ENCODE measurements at places on chromosomes 7 and 10.
A peak's percentile ranks its signal among the peaks of the same experiment; 100 is the strongest.

DNA sequence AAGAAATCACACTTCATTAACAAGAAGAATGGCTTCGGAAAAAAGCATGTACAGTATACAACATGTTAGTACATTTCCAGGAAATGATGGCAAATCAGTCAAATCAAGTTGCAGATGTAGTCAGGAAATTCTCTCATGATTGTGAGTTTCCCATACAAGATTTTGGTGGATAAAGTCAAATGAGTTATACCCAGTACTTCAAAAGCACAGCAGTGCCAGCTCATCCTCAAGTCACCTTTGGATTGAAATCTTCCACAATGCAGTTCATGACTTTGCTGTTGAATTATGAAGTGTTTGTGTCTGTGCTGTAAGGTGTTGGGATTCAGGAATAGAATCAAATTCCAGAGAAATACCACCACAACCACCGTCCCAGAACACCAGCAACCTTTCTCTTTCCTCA is 301.3 kb upstream of the BMPER start:
- no peak for DNase-seq

- no peak for DNase-seq
These were observed 164.8 kb downstream of the C7orf25 start for GRCh38 chr7:42747044-42747443.

DNA sequence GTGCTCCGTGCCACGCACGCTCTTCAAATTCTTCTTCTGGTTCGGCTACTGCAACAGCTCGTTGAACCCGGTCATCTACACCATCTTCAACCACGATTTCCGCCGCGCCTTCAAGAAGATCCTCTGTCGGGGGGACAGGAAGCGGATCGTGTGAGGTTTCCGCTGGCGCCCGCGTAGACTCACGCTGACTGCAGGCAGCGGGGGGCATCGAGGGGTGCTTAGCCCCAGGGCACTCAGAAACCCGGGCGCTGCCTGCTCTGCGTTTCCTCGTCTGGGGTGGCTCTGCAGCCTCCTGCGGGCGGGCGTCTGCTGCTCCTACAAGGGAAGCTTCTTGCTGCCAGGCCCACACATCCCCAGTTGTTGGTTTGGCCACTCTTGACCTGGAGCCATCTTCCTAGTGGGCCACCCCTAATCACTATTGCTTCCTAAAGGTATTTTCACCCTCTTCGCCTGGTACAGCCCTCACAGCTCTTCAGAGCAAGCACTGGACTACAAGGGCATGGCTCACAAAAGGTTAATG is 2.5 kb downstream of the ADRA2A start:
- DNase-seq = no peak

DNA sequence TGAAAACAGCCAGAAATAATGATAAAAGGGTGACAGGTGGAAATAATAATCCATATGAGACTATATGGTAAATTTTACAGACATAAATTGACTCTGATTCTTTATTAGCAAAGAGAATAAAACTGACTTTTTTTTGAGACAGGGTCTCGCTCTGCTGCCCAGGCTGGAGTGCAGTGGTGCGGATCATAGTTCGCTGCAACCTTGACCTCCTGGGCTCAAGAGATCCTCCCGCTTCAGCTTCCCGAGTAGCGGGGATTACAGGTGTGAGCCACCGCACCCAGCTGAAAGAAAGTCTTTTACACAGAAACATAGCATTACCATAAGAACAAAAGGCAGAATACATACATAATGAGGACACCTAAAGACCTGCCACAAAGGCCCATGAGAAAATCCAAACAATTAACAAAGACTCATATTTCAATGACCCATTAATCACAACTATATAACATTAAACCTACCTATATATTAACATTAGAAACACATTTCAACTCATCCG is 51.5 kb upstream of the DIP2C start:
- DNase-seq = no peak

DNA sequence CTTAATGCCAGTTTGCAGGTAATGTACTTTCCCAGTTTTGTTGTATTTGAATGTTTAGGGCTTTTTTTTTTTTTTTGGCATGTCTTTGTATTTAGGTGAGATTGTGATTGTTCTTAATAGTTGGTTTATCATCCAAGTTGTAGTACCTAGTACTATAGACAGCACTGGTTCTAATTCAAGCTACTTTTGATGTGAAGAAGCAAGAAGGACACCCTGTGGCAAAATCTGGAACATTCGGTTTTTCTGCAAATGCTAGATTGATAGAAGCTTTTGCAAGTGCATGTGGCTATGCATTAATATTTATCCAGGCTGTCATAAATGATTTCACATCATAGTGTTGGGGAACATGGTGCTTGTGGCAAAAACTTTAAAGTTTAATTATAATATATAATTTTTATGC is 248.9 kb downstream of the FOXP2 start:
- DNase-seq = no peak

DNA sequence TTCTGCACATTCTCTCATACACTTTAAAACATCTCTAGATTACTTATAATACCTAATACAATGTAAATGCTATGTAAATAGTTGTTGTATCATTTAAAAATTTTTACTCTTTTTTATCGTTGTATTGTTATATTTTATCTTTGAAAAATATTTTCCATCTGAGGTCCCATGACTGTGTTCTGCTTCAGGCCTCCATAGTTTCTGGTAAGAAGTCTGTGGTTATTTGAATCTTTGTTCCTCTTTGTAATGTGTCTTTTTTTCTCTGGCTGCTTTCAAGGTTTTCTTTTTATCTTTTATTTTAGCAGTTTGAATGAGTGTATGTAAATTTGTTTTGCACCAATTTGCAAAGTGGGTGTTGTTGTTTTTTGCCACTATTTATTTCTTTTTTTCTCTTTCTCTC is 263.1 kb downstream of the RPS24 start:
- no peak for DNase-seq

GRCh38 chr10:96618653-96619052 is 31.8 kb upstream of the TM9SF3 start:
- DNase-seq = no peak

DNA sequence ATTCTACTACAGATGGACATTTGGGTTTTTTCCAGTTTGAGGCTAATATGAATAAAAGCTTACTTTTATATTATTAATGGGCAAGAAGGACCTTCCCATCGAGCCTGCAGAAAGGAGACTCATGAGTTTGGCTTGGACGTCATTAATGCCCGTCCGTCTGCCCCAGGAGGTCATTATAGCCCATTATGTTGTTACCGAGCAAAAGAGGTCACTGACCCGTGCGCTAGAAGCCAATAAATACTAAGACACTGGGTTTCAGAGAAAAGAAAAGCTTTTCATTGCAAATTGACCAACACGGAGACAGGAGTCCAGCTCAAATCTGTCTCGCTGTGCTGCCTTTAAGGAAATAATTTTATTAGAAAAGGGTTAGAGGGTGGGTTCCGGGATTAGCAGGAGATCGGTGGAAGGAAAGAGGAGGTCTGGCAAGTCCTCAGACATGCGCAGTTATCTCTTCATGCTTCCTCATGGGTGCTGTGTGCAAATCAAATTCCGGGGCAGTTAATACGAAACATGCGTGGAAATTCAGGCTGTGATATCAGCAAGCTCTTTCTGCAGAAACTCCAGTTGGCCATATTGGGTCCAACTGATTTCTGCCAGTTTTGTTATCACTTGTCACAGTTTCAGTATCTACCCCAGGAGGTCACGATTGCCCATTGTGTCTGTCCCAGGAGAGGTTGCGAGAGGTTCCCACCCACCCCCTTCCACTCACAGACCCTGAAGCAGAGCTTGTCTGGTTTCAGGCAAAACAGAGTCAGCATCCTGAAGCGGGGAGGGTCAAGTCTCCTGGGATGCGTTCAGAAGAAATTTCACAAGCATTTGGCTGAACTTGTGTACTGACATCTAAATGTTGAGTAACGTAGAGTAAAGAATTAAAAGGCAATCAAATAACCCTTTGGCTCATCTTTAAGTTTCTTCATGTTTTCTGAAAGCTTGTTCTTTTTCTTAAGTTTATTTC is 1.1 kb upstream of the GALNTL5 start:
- no peak for DNase-seq

GRCh38 chr10:132681858-132682755 is 103.8 kb downstream of the NKX6-2 start:
- DNase-seq = no peak

- no peak for DNase-seq
These were observed 480.7 kb downstream of the SORCS3 start for GRCh38 chr10:105121743-105122142.

GRCh38 chr7:25121599-25121998 is 3.5 kb downstream of the CYCS start:
- DNase-seq = no peak

GRCh38 chr10:73909540-73910115 is 1.3 kb upstream of the PLAU start:
- DNase-seq = no peak

DNA sequence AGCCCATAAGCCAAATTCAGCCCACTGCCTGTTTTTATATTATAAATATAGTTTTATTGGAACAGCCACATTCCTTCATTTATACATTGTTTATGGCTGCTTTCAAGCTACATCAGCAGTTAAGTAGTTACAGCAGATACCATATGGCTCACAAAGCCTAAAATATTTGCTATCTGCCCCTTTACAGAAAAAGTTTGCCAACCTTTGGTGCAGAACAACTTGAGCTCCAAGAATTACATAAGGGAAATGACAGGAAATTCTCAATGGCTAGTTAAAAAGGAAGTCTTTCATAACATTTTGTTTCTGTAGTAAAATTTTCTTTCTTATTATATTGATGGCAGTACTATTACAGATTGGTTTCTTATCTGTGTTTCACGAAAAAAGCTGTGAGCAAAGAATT is 59.3 kb downstream of the COL28A1 start:
- no peak for DNase-seq

GRCh38 chr7:131654668-131655326 is 98.4 kb upstream of the PODXL start:
- DNase-seq = peak; percentile 82

DNA sequence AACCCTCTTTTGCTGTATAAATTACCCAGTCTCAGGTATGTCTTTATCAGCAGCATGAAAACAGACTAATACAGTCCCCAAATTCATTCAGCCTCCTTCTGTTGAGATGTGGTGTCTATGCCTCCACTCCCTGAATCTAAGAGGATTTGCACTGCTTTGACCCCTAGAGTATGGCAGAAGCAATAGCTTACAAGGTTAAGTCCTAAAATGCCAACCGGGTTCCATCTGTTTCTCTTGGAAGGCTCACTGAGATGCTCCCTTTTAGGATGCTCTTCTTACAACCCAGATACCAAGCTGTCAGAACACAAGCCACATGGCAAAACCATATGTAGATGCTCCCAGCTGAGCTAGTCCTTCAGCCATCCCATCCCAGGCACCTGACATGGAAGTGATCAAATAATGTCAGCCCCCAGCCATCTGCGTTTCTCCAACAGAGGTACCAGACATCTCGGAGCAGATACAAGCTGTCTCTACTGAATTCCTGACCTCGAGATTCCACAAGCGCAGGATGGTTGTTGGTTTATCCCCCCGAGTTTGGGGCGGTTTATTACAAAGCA is 20.2 kb downstream of the CALN1 start:
- DNase-seq = no peak

GRCh38 chr10:113230011-113230610 is 280.1 kb downstream of the TCF7L2 start:
- DNase-seq = no peak

DNA sequence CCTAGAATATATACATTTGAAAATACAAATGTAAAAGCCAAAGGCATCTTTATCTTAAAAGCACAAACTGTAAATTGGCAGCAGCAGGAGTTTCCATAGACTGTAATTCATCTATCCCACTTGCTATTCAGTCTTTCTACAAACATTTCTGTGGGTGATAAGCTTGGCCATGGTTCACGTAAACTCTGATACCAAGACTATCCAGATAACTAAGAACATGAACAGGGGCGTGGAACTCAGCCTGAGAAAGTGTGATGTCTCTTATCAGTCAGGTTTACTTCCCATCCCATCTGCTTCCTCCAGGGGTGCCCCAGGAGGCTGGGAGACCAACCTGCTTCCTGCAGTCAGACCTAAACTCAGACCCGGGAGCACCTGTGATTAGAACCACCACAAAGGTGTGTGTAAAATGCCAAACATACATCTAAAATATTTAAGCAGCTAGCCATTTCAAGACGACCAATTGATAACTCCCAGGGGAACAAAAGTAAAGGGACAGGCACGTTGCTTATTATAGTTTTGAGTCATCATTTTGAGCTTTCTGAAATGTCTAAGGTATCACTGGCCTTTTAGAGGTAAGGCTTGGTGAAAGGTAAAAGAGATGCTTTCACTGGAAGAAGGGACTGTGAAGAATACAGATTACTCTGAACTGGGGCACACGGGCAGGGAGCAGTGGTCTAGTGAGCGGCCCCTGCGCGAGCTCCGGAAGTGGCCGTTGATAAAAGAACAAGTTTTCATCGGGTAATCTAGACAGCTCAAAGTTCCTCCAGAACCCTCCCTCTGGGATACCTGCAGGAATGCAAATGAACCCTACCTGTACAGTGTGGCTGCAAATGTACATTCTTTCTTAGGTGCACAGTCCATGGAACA is 51.5 kb downstream of the RSU1 start:
- DNase-seq = no peak

- DNase-seq = no peak
These were observed 9.7 kb upstream of the CCL24 start for GRCh38 chr7:75823198-75823910.

- no peak for DNase-seq
These were observed 41.6 kb downstream of the SUFU start for GRCh38 chr10:102545265-102545871.

All from stimulated activated CD4-positive, alpha-beta T cell treated with anti-CD3 and anti-CD28 coated beads, Interleukin-1b, Interleukin-23, amount 100 ng/mL, for 48 hours (primary cell).